ENCODE measurements at places on chromosomes 4 and X.

DNA sequence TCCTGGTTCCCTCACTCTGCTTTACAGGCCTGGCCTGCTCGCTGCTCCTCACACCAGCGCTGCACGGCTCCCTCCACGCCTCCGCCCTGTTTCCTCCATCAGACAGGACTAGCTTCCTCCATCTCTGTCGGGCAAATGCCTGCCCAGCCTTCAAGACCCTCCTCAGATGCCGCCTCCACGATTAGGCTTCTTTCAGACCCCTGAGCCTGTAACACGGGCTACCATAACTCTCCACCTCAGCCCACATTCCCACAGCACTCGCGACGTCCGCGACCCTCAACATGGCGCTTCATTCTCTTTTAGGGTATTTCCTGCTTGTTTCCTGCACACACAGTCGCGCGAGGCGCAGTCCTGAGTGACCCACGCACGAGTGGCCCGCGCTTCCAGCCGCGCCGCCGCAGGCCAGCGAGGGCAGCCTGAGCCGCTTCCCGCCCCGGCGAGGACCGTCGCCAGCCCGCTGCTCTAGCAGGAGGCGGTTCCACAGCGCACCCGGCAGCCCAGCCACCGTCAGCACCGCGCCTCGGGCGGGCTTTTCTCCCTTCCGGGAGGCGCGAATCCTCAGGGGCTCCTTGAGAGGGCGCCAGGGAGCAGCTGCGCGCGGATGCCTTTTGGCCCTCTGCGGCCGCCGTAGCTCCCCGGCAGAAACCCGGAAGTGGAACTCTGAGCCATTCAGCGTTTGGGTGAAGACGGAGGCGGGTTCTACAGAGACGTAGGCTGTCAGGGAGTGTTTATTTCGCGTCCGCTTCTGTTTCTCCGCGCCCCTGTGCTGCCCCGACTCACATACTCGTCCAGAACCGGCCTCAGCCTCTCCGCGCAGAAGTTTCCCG, at the start of gene FRG1:
FRG1 (plus strand) TSS at position 695 of the 827 bp plus-strand sequence. CDS start 138 bp downstream, outside the sequence.
- DNase-seq = peak; percentile 84

- DNase-seq = no peak
These were observed 106.8 kb upstream of the NKX1-1 start for GRCh38 chr4:1512738-1513660.

DNA sequence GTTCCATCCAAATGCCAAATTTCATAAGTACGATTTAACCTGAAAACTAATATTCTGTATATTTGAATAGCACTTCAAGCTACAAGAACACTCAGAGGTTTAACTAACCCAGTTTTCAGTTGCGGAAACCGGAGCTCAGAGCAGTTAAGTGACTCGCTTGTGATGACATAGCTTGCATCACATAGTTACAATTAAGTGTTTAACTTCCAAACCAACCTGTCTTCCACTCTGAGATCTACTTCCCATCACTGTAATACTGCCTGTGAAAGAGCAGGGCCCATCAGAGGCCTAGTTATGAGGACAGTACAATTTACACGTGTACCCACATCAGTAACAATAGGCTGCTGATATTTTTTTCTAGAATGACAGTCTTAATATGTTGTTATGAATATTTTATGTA, 120.3 kb downstream of the MAD2L1 start:
- DNase-seq = no peak

DNA sequence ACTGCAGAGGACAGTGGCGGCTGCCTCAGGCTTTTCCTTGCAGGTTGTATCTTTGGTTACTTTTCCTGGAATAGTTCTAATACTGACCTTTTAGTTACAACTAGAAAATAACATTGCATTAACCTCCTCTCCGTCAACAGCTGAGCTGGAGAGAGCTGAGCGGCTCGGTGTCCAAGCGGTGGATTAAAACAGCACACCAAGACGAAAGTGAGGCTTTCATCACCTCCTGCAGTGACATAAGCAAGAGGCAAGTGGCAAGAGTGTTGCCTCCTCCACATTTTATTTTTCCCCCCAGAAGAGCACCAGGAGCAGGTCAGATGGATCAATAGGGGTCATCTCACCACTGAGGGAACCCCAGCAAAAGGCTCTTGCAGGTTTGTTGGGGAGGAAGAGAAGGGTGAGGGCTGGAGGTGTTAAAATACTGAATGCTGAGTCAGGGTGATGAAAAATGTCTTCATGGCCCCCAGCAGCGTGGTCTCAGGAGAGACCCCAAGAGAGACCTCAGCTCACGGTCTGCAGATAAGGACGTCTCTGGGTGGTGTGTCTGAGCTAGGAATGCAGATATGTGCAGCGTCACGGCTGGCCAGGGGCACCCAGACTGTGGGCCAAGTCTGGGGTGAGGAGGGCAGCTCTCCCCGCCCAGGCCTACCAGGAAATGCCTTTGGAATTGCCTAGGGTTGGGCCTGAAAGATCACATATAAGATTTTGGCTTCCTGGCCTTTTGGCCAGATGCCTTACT, 50.3 kb downstream of the CASP3 start:
- no peak for DNase-seq

GRCh38 chr4:181517491-181517890, 725.7 kb upstream of the TENM3 start:
- peak; percentile 52 for DNase-seq

DNA sequence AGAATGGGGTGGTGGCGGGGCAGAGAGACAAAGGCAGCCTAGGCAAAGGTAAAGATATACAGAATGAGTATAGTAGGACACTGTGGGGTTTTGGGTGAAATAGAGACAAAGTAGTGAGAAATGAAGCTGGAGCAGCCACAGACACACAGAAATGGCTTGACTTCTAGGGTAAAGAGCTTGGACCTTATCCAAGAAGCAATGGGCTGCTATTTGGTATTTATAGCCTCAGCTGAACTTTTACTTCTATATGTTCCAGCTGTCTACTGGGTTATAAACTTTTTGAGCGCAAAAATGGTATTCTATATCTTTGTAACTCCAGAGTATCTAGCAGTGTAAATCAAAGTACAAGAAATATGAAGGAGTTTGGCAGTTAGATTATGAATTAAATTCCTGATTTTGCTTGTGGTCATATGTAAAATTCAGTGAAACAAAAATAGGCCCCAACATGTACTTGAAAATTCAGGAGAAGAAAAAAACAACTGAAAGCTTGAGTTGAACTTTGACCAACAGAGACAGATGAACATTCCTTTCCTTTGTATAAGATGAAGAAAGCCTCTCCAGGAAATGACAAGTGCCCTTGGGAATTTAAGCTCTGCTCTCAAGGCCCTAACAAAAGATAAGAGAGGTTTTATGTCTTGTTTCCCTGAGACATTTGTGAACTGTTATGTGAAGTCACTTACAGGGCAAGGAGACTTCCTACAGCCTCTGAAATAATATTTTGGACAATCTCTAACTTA, 354.1 kb downstream of the CHIC1 start:
- peak; percentile 75 for DNase-seq

GRCh38 chr4:81648576-81649275, 177.0 kb upstream of the RASGEF1B start:
- DNase-seq = no peak

All from AG09309 (cell line).